Pulmonary artery endothelial cell (primary cell): ENCODE measurements at places on chromosomes 4 and X.

DNA sequence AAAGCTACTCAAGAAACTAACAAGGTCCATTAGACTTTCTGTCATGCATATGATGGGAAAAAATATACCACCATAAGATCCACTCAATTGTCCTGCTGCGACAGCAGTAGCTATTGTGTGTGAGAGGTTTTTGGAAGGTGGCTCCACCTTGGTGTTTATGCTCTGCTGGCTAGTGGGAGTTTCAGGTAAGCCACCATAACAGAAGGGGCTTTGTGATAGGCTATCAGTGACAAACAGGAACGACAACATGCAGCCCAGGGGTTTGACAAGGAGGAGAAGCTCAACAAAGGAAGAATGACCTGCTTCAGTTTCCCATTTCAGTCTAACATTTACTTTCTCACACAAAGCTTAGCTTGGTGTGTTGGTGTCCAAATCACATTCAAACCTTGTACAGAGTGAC, 182.6 kb downstream of the ATOH1 start:
- DNase-seq = no peak

DNA sequence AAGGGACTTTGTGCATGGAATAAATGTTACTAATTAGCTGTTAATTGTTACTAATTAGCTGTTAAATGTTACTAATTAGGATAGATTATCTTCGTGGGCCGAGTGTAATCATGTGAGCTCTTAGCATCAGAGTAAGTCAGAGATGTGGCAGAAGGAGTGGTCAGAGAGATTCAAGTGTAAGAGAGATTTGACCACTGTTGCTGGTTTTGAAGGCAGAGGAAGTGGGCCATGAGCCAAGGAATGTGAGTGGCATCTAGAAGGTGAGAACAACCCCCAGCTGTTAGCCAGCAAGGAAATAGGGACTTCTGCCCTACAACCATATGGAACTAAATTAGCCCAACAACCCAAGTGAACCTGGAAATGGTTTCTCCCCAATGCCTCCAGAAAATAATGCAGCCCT, 28.2 kb downstream of the ODAPH start:
- DNase-seq = no peak

GRCh38 chrX:115023139-115023538, 5.7 kb upstream of the IL13RA2 start:
- DNase-seq = peak; percentile 81

GRCh38 chr4:96775501-96775900, 935.6 kb downstream of the PDHA2 start:
- DNase-seq = no peak

DNA sequence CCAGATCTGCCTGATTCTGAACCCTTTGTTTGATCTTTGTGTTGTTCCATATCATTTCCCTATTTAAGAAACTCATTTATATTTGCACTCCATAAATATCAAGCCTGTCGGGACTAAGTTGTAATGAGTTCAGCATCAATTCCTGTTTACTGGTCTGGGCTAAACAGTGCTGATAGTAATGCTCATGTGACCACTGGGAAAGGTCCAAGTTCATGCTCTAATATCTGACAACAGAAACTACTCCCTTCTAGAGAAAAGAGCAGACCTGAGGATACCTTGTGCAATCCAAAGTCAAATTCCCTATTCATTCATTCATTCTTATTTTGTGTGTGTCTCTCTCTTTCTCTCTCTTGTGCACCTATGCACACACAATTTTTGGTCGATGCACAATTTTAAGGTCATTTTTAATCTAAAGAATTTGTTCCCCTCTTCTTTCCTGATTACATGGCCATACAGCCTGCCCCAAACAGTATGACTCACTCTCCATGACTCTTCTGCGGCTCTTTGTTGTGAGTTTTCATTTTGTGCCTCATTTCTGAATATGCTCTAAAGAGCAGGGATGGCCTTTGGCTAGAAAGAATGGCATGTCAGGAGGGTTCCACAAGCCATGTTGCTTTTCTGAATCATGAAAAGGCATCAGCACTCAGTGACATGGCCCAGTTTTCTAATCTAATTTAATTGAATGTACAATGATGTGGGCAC, 664.3 kb downstream of the RPA4 start:
- no peak for DNase-seq

DNA sequence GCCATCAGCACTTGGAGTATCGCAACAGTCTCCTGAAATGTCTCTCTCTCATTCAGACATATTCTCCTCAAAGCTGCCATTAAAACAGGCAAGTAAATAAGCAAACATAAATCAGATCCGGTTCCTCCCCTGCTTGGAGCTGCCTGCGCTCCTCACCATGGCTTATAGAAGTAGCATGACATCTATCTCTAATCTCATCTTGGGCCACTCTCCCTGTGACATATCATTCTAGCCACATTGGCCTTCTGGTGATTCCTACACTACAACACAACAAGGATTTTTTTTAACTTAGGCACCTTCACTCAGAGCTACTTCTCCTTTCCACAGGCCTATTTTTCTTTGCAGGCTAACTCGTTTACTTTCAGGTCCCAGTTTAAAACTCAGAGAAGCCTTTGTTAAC, 387.9 kb downstream of the ARHGAP24 start:
- DNase-seq = no peak

- DNase-seq = no peak
These were observed 26.1 kb upstream of the SORCS2 start for GRCh38 chr4:7166237-7166636.

- no peak for DNase-seq
These were observed 44.0 kb upstream of the LDB2 start for GRCh38 chr4:16942491-16942890.

GRCh38 chr4:121484633-121485032, 103.8 kb upstream of the QRFPR start:
- peak; percentile 17 for DNase-seq

- DNase-seq = no peak
These were observed 744.5 kb upstream of the FAM241A start for GRCh38 chr4:111400741-111401140.

GRCh38 chrX:2536141-2536540, 35.4 kb upstream of the DHRSX start:
- DNase-seq = no peak

GRCh38 chr4:78691334-78691754, 84.8 kb upstream of the BMP2K start:
- no peak for DNase-seq

- DNase-seq = no peak
These were observed 46.8 kb downstream of the WDR44 start for GRCh38 chrX:118392716-118393115.

GRCh38 chrX:96438803-96439202, 245.8 kb upstream of the DIAPH2 start:
- no peak for DNase-seq

DNA sequence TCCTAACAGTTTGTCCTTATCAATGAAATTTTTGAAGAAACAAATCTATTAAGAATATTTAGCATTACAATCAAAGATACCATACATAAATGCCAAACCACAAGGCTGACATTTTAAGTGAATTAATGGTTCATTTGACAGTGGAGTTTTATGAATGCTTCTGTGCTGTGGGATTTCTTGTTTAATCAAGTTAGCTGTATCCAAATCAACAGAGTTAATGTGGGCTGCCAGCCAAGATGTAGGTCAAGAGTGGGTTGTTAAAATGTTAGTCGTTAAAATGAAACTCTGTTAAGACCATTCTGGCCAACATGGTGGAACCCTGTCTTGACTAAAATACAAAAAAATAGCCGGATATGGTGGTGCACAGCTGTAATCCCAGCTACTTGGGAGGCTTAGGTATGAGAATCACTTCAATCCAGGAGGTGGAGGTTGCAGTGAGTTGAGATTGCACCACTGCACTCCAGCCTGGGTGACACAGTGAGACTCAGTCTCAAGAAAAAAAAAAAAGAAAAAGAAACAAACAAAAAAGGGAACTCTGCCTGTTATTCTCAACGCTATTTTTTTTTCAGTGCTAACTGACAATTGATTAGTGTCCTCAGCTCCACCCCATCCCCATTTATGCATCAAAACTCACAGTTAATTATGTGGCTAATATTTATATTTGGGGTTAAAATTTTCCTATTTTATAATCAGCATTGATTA, 20.2 kb downstream of the GPAT3 start:
- no peak for DNase-seq

DNA sequence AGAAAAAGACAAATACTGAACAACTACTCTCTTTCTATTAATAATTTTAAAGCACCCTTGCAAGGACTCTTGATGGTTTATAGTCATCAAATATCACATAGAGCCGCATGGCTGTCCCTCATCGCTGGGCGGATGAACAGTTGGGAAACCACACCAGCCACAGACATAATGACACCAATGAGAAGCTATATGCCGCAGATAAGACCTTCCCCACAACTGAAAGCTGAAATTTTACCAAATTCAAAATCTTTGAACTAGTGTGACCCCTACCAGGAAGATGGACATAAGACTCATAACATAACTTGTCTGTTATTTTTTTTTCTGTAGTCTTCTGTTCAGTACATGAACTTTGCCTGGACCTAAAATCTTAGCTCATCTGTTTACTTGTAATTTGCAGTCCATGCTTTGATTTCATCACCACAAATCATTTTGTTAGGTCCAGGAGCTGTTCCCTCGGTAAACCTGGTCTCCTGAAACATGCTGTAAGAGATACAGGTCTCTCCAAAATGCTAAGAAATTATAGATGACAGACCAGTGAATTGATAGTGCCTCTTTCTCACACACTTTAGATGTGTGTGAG, 157.3 kb upstream of the RAPGEF2 start:
- no peak for DNase-seq

DNA sequence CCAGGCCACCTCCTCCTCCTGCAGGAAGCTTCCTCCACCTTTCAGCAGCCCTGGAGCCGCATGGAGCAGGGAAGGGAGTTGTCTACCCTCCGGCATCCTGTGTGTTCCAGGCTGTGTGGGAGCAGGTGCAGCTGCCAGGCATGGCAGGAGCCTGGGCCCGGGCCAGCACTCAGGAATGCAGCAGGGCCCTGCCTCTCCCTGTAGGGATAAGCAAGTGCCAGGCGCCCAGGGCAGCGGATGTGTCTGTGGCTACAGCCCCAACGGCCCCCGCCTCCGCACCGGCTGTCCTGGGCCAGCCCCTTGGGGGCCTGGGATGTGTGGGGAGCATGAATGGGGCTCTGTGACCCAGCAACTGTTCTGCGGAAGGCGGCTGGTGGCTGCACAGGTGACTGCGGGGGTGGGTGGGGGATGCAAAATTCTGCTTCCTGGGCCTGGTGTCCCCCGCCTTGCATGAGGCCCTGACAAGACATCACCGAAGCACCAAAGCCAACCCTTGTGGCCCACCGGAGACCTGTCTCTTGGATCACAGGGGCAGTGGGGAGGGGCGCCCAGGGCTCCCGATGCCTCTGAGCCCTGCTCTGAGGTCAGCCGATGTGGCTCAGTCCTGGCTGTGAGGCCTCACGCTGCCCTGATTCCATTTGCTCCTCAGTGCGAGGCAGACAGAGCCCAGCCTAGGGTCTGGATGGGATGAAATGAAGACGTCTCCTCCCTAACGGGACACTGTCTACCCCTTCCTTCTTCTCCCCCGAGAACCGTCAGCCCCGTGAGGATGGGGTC, 1.4 kb upstream of the DOK7 start:
- no peak for DNase-seq

DNA sequence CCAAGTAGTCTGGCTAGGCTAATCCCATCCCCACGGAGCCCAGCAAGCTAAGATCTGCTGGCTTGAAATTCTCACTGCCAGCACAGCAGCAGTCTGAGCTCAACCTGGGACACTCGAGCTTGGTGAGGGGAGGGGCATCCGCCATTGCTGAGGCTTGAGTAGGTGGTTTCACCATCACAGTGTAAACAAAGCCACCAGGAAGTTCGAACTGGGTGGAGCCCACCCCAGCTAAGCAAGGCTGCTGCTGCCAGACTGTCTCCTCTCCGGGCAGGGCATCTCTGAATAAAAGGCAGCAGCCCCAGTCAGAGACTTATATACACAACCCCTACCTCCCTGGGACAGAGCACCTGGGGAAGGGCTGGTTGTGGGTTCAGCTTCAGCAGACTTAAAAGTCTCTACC, 639.6 kb downstream of the IQCM start:
- DNase-seq = no peak

GRCh38 chr4:165539801-165540200, 161.0 kb downstream of the CPE start:
- DNase-seq = no peak

- peak; percentile 71 for DNase-seq
These were observed 1.4 kb upstream of the VEGFC start for GRCh38 chr4:176794151-176794550.

GRCh38 chr4:55444827-55445226, 49.1 kb downstream of the TMEM165 start:
- DNase-seq = no peak

DNA sequence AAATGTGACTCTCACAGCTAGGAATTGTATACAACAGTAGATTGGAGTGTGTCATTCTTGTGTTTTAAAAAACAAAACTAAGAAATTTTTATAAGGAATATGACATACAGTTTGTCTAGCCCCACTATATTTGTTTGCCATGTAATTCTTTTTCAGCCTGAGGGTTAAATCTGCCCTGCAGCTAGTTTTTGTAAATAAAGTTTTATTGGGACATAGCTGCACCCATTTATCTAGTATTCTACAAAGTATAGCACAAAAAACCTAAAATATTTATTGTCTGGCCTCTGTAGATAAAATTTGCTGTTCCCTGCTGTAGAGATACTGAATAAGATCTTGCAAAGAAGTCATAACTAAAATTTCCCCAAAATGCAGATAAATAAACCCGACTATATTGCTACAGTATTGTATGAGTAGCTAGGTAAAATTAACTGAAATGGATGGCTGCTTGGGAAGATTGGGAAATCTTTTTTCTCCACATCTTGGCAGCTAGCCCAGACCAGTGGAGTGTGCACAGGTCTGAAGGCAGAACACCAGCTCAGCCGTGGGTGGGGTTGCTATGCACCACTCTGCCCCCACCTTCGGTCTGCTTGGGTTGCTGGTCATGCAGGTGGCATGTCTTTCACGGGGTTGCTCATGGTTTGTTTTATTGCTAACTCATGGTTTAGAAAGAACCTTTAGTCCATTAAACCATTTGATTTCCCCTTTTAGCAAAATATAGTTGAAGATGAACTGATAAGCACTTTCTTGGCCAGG, 127.9 kb downstream of the KLHL8 start:
- no peak for DNase-seq

DNA sequence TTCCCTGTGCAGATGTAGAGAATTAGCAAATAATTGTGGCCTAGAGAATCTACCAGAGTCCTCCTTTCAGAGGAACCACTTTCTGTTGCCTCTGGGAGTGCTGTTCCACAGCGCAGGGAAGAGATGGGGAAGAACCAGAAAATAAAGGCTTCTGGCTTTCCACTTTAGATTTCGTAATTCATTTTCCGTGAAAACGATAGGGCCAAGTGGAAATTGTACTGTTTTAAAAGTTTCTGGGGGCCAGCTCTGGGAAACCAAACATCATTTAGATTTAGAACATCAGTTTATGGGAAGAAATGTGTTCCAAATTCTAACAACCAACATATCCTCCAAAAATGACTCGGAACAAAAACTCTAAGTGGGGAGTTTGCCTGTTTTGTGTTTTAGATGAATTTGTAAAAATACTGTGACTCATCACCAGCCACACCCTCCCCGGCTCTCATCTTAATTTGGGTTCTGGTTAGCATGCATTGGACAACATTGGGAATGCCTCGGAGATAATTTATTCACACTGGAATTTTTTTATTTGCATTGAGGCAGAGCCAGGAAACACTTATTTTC, 65.2 kb upstream of the LNX1 start:
- DNase-seq = no peak

- DNase-seq = peak; percentile 22
These were observed at the start of gene ASB9 for GRCh38 chrX:15269618-15270521. TSS of gene ASB9 (minus strand) at chrX:15270083. CDS start at chrX:15269874, 209 bp downstream.

- DNase-seq = no peak
These were observed 8.5 kb downstream of the RAB9A start for GRCh38 chrX:13697455-13697854.
